ENCODE measurements at places on chromosomes 2 and 18.
A peak's percentile ranks its signal among the peaks of the same experiment; 100 is the strongest.

GRCh38 chr2:42055573-42056514 lies 8.0 kb downstream of the PKDCC start:
- no peak for DNase-seq

- DNase-seq, result no peak
Observed at GRCh38 chr2:9714630-9715214, 83.9 kb upstream of the YWHAQ start.

DNA sequence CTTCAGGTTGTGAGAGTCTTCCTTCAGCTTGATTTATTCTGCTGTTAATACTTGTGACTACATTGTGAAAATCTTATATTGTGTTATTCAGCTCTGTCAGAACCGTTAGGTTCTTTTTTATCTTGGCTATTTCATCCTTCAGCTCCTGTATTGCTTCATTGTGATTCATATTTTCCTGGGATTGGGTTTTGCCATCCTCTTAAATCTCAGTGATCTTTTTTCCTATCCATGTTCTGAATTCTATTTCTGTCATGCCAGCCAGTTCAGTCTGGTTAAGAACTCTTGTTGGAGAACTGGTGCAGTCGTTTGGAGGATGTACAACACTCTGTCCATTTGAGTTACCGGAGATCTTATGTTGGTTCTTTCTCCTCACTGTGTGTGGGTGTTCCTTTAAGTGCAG lies 19.1 kb downstream of the MSTN start:
- no peak for DNase-seq

GRCh38 chr2:170928036-170928823 lies 823 bp upstream of the GORASP2 start:
- no peak for DNase-seq

- DNase-seq, result no peak
Observed at GRCh38 chr2:194867328-194867727, 789.7 kb upstream of the SLC39A10 start.

DNA sequence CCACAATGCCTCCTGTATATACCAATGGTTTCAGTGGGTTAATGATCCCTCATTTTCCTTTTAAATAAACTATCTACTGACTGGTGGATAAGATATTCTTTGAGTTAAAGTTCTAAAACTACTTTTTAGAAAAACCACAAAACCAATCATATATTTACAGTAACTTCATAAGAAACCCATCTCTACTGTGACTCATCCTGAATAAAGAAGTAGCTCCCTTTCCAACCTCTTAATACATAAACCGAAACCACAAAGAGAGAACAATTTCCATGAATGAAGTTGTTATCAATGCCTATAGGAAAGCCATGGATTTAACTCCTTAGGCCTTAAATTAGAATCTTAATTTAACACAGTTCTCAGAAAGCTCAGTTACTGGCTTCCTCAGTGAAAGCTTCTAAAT lies 227.0 kb upstream of the SMAD7 start:
- DNase-seq, result no peak

- DNase-seq, result no peak
Observed at GRCh38 chr2:206740800-206741199, 22.6 kb upstream of the DYTN start.

GRCh38 chr18:58041633-58042032 lies 2.4 kb upstream of the NEDD4L start:
- no peak for DNase-seq

- no peak for DNase-seq
Observed at GRCh38 chr2:133733901-133734255, 165.6 kb upstream of the NCKAP5 start.

GRCh38 chr2:40281021-40281940 lies 170.6 kb downstream of the SLC8A1 start:
- DNase-seq, result no peak

GRCh38 chr2:23546913-23547312 lies 161.9 kb downstream of the KLHL29 start:
- no peak for DNase-seq

GRCh38 chr2:40038646-40039045 lies 259.6 kb upstream of the THUMPD2 start:
- no peak for DNase-seq

DNA sequence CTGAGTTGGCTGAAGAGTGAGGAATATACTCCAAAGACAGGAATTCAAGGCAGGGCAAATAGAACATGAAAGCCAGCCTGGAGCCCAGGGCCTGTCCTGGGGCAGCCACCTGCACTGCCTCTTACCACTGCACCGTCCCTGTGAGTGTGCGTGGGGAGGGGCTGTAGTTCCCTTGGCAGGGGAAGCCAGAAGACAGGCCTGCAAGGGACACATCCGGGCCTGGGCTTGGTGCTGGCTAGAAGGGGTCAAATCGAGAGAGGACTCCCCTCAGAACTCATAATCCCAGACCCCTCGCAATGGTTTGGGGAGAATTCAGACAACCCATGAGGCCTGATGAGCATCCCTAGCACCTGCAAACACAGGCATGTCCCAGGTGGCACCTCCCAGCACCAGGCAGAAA lies 87.0 kb downstream of the HDAC4 start:
- no peak for DNase-seq

GRCh38 chr2:20519309-20519708 lies 72.4 kb downstream of the RHOB start:
- no peak for DNase-seq

GRCh38 chr2:195364015-195364965 lies 292.7 kb upstream of the SLC39A10 start:
- DNase-seq, result no peak

GRCh38 chr18:68969027-68969426 lies 171.1 kb downstream of the CCDC102B start:
- no peak for DNase-seq

- DNase-seq, result no peak
Observed at GRCh38 chr2:68295516-68295915, 24.2 kb downstream of the CNRIP1 start.

- DNase-seq, result no peak
Observed at GRCh38 chr2:230896346-230897115, 28.5 kb downstream of the GPR55 start.

DNA sequence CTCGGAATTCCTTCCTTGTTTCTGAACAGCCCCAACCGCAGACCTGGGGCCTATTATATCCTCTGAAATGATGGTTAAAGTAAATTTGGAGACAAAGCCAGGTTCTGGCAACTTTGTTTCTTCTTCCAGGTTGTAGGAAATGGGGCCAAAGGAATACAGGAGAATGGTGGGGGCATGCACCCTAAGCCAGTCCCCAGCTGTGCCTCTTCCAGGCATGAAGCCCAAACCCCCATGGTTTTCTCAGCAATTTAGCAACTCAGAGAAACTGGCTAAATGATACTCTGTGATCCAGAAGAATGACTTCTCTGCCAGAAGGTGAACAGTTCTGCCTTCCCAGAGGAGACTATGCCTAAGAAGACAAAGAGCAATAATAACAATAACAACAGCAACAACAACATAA lies 635.0 kb upstream of the FANCL start:
- no peak for DNase-seq

GRCh38 chr2:215264374-215264773 lies 47.5 kb upstream of the ATIC start:
- DNase-seq, result no peak

- no peak for DNase-seq
Observed at GRCh38 chr2:181904022-181904632, 12.6 kb downstream of the ITPRID2 start.

DNA sequence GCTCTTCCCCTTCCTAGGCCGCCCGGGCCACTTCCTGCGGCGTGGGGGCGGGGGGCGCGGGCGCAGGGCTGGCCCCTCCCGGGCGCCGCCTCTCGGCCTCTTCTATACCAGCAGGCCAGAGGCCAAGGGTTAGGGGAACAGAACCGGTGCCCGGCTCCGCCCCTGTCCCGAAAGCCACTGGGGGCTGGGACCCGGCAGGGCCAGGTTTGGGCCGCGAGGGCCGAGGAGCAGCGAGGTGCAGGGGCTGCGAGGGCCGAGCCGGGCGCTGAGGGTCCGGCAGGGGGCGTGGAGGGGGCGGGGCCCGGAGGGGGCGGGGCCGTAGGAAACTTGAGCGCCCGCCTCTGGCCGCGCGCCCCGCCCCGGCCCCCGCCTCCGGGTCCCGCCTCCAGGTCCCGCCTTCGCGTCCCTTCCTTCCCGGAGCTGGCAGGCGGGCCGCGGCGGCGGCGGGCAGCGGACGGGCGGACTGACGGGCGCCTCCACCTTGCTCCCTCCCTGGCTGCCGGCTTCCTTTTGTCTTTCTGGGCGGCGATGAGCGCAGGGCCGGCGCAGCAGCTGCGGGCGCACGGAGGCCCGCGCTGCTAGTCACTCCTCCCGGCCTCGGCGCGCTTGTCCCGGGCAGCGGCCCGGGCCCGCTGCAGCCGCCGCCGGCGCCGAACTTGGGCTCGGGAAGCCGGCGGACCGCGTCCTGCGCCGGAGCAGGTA lies at the start of gene HPCAL1:
Gene HPCAL1 (plus strand): TSS at position 426 of the 702 bp plus-strand sequence. CDS start 116,854 bp downstream, outside the sequence.
- DNase-seq, result peak; percentile 69

- DNase-seq, result no peak
Observed at GRCh38 chr2:227057060-227057459, 106.9 kb downstream of the COL4A4 start.

GRCh38 chr2:130391872-130392670 lies 36.2 kb downstream of the PTPN18 start:
- no peak for DNase-seq

- no peak for DNase-seq
Observed at GRCh38 chr18:32770054-32770665, 2.7 kb downstream of the KLHL14 start.

- no peak for DNase-seq
Observed at GRCh38 chr2:127358044-127358443, 29.7 kb downstream of the MAP3K2 start.

DNA sequence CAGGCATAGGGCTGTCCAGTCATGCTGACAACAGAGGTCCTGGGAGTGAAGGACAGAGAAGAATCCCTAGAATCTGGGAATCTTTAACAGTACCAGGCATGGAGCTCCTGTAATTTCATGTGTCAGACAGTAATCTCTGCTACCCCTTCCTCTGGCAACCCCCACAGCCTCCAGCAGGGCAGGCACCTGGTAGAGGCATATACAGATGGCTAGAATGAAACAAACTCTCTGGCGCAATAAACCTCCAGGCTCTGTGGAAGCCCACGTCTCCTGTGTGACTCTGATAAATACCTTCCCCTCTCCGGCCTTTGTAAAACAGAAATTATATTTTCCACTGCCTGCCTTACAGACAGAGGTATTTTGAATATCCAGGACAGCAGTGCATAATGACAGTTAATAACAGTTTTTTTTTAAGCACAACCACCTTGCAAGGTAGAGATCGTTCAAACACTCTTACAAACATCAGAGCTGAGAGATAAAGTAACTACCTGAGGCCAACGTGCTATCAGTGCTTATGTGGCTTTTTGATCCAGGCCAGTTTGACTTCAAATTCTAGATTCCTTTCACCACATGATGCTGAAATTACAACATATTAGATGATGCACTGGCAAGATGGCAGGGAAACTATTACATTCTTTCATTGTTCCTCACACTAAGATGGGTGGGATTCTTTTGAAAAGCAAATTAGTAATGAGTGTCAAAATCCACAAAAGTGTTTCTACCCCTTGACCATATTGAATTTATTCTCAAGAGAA lies 47.7 kb upstream of the TMEM247 start:
- DNase-seq, result no peak

- no peak for DNase-seq
Observed at GRCh38 chr2:46020416-46020815, 276.8 kb upstream of the EPAS1 start.

GRCh38 chr2:55073000-55073983 lies 23.0 kb upstream of the RTN4 start:
- DNase-seq, result no peak

- DNase-seq, result no peak
Observed at GRCh38 chr18:63681449-63682340, 20.0 kb upstream of the SERPINB3 start.

DNA sequence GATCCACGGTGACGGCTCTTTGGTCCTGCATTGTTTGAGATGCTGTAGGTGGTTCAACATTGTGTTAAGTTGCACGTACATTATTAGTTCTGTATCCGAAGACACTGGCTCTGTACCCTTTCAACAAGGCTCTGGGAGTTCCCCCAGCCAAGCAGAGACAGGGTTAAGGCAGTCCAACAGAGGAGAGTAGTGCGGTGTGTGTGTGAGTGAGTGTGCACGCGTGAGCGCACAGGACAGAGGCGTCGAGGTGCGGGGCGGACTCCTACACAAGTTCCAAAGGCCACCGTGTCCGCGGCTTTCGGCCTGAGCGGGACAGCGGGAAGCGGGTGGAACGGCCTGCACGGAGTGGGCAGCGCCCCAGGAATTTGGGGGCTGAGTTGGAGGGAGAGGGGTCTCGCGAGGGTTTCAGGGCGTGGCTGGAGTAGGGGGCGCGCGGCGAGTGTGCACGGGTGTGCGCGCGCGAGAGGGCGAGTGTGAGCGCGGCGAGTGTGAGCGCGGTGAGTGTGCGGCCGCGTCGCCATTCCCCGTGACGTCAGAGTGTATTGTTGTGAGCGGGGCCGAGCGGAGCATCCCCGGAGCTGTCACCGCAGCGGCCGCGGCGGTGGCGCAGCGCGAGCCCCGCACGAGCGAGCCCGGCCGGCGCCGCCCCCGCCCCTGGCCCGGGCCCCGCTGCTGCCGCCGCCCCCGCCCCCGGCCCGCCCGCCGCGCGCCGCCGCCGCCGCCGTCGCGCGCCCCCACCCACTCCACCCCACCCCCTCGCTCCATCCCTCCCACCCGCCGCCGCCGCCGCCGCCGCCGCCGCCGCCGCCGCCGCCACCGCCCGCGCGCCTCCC lies at the start of gene ASXL3:
Gene ASXL3 (plus strand): TSS at position 535 of the 833 bp plus-strand sequence. CDS start 413 bp downstream, outside the sequence.
- DNase-seq, result no peak

DNA sequence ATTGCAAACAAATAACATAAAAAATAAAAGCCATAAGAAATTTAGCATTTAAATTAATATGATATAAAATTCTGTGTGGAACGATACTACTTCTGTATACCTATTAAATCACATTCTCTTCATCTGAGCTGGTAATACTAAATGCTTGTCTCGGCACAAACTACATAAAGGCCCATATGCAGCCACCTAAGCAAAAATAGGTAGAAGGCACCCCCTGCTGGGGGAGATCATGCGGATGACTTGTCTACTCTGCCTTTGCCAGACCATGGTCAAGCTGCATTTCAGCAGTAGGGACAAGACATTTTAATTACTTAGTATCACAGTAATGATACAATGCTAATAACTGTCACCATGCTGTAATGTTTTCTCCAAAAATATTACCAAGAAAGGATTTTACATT lies 108.0 kb downstream of the CDH19 start:
- DNase-seq, result no peak

GRCh38 chr2:26649322-26649721 lies 8.2 kb upstream of the CIB4 start:
- DNase-seq, result no peak

- no peak for DNase-seq
Observed at GRCh38 chr2:202883987-202884675, 12.6 kb upstream of the ICA1L start.

DNA sequence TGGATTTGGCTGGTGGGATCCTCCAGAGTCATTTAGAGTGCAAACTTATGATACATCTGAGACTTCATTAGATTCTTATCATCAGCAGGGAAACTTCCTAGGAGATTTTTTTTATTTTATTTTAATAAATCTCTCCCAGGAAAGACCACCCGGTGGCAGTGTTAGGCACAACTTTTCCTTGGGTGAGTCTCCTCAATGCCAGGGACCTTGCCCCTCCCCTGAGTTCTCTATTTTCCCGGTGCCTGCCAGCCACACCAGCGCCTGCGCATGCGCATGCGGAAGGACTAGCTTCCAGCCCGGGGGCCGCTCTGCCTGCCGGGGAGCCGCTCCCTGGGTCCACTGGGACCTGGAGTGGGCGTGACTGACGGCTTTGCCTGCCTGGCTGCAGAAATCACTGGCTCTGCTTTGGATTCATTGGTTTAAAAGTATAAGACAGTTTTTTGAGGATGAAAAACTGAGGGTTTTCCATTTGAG lies 86.6 kb downstream of the TMEM182 start:
- DNase-seq, result no peak

GRCh38 chr2:198883604-198884003 lies 574.1 kb downstream of the SATB2 start:
- DNase-seq, result no peak

- no peak for DNase-seq
Observed at GRCh38 chr2:233974530-233975071, 57.4 kb downstream of the TRPM8 start.

Data from stimulated activated CD4-positive, alpha-beta T cell treated with anti-CD3 and anti-CD28 coated beads, Interleukin-1b, Interleukin-23, amount 100 ng/mL, for 1 hour (primary cell).